ENCODE measurements at places on chromosomes 12 and 14.
A peak's percentile ranks its signal among the peaks of the same experiment; 100 is the strongest.

- no peak for DNase-seq
These were observed 1.8 kb upstream of the OR4K2 start for GRCh38 chr14:19873178-19873577.

- no peak for DNase-seq
These were observed 35.8 kb upstream of the ASPG start for GRCh38 chr14:104049576-104050240.

GRCh38 chr12:102031852-102032251, 29.9 kb downstream of the WASHC3 start:
- DNase-seq: no peak

DNA sequence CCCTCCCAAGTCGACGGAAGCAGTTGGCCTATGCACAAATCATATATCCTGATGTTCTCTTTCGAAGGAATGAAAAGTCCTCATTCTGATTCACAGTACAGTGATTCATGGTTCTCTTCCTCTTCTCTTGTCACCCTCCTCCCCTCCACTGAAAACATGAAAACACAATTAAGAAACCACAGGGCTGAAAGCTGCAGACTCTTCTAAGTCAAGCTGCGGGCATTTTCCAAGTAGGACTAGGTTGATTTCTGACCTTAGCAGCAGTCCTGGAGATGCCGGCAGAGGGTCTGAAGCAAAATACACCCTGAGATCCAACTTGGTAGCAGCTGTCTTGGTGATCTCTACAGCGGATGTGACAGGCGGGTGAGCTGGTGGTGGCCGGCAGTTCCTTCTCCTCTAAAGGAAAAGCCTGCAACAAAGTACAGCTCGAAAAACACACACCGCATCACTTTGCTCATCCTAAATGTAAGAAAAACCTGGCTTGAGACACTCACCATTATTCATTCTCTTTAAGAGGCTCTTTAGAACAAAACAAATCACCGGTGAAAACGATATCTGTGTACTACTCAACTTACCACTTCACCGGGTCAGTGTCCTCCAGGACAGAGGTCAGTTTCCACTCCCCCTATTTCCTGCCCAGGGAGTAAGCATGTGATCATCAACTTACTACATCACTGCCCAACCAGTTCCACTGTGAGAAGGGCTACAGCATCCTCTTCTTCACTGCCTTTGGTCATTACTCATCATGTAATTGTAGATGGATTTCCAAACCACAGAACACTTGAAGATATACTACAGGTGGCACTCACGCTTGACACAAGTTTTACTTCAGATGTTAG, 6.0 kb downstream of the TMCC3 start:
- peak; percentile 20 for DNase-seq

DNA sequence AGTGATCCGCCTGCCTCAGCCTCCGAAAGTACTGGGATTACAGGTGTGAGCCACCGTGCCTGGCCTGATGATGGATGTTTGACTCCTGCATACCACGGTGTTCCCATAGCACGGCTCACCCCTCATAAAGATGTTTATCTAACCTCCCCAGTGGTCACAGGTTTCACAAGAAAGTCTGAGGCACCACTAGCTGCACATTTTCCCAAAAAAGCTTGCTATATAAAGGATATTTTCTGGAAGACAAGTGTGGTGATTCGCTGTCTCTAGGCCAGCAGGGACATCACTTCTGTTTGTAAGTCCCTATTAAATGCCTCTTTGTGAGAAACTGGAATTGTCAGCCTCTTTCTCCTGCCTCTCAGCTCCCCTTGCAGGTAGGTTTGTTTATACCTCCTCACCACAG, 18.3 kb downstream of the PLEK2 start:
- no peak for DNase-seq

- DNase-seq: no peak
These were observed at the start of gene PRR4 for GRCh38 chr12:10849425-10849878. TSS of gene PRR4 (minus strand) at chr12:10849475. CDS start at chr12:10849437, 38 bp downstream.

GRCh38 chr12:16435875-16436554, 88.6 kb downstream of the MGST1 start:
- DNase-seq: no peak

- no peak for DNase-seq
These were observed 7.1 kb upstream of the PRPH start for GRCh38 chr12:49287876-49288275.

DNA sequence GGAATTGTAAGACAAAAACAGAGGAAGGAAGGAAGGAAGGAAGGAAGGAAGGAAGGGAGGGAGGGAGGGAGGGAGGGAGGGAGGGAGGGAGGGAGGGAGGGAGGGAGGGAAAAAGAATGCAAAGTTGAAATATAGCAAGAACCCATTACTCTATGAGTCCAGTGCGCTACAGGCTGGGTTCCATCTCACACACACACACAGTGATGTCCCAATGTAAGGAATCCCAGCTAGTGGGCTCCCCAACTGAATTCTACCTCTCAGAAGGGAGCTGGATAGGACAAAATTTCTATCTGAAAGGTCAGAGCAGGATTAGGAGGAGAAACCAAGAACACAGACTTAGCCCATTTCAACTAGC, 173.4 kb downstream of the DAD1 start:
- no peak for DNase-seq

DNA sequence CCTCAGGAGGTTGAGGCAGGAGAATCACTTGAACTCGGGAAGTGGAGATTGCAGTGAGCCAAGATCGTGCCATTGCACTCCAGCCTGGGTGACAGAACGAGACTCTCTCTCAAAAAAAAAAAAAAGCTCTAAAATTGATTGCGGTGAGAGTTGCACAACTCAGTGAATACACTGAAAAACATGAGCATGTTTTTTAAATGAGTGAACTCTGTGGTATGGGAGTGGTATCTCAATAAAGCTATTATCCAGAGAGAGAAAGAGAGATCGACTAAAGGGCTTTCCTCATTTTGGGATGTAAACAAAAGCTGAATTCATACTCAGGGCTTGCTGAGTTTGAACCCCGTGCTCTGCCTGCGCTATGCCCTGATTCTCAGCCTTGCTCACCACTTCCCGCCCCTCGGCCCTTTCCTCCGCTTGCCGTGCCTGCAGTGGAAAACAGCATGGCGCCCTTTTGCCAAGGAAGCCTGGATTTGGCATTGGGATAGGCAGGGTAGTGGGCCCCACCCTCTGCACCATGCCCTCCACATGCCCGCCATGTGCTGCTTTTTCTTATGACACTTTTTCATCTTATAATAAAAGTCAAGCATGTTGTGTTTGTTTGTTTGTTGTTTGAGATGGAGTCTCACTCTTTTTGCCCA, 102.5 kb downstream of the LGMN start:
- DNase-seq: no peak

GRCh38 chr14:103066399-103066798, 9.1 kb upstream of the CDC42BPB start:
- DNase-seq: no peak

DNA sequence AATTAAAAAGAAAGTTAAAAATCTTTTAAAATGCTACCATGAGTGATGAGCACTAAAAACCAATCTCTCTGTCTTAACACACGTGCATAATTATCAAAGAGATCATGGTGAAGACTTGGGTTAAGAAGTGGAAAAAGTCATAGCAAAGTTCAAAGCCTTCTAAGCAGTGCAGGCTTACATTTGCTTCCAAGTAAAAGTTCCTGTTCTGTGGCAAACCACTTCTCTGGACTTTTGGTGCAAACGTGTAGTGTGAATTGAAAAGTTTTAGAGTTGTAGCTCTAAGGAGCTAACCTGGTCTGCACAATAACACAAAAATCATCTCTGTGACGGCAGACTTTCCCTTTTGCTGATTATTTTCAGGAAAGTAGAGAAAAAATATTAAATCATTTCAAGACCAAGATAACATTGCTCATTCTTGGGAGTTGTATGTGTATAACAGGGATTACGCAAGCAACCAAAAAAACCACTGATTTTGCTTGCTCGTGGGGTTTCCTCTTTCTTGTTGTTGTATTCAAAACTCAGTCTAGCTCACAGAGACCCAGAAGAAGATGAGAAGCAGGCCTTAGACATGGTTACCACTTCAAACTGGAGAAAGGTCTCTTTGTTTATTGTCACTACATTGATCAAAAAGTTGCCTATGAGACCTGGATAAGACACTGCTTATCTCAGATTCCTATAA, 2.3 kb upstream of the GLIPR1 start:
- DNase-seq: peak; percentile 63
